ENCODE measurements at places on chromosomes 2 and 18.

GRCh38 chr2:73289304-73289703, 4.0 kb downstream of the EGR4 start:
- DNase-seq = no peak

GRCh38 chr2:187383043-187383800, 64.8 kb downstream of the CALCRL start:
- no peak for DNase-seq

- DNase-seq = no peak
These were observed 6.3 kb downstream of the MYOM1 start for GRCh38 chr18:3213300-3214059.

DNA sequence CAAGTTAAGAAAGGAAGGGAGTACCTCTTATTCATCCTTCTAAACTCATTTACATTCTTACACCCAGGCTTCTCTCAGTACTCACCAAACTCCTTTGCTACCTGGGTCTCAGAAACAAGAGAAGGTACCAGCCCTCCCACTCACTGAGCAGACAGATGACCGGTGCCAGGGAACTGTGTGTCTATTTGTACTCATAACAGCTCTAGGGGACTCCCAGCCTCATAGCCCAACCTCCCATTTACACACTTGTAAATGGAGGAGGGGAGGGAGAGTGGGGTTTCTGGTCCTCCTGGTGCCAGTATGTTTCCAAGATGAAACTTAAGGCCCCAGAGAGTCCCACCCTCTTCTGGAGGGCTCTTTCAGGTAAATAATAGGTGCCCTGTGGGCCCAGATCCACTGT, 42.8 kb upstream of the SIGLEC15 start:
- DNase-seq = no peak

GRCh38 chr2:118858485-118859156, 11.2 kb upstream of the EN1 start:
- DNase-seq = no peak

DNA sequence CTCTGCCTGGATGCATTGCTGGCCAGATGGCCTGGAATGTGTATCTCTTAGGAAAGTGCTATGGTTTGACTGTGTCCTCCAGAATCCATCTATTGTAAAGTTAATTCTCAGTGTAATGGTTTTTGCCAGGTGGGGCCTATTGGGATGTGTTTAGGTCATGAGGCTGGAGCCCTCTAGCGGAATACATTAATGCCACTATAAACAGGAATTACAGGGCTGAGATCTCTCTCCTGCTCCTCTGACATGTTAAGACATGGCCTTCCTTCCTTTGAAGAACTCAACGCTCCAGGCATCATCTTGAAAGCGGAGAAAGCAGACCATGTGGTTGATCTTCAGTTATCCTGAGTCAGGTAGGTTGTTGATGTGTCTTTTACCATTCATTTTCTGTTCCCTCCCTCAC, 276.4 kb downstream of the RPIA start:
- DNase-seq = no peak

GRCh38 chr18:24986666-24987302, 365.2 kb downstream of the ZNF521 start:
- no peak for DNase-seq

DNA sequence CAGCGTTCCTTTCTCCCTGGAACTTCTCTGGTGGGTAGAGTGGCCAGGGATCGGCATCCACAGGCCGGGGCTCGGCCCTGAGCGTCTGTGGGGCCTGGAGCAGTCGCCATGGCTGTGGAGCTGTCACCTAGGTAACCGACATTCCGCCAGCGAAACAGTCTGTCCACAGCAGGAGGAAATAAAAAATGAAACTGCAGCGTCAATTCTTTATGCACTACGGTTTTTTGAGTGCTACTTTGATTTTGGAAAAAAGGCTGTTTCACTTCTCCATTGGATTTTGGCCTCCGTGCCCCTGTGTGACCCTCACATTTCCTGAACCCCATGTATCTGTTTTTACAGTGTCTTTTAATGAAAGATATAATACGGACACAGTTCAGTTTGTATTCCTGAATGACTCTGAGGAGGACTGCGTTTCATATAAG, 163.4 kb downstream of the LDLRAD4 start:
- peak; percentile 75 for DNase-seq

DNA sequence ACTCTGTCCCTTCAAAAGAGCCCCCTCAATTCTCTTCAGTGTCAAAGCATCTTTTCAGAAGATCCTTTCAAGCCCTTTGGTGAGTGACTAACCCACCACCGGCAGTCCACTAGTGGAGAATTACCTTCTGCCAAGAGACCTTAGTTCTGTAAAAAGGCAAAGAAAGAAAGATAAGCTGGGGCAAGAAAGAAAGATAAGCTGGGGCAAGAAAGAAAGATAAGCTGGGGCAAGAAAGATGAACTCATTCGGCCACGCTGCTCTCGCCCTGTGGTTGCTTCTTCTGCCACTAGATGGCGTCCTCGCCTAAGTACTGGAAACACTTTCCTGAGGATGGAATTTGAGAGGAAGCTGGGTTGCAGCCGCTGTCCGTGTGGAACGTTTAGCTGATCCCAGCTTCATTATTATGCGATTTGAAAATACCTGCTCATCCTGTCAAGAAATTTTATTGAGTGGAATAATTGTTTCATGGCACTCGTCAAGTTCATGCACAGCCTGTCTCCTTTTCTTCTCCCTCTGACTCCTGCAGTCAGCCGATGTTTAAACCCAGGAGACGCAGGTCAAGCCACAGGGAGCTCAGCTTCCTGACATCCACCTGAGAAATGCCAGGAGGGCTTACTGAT, 17.3 kb upstream of the ANXA4 start:
- DNase-seq = no peak

GRCh38 chr18:48073211-48073930, 142.9 kb upstream of the SMAD2 start:
- no peak for DNase-seq

DNA sequence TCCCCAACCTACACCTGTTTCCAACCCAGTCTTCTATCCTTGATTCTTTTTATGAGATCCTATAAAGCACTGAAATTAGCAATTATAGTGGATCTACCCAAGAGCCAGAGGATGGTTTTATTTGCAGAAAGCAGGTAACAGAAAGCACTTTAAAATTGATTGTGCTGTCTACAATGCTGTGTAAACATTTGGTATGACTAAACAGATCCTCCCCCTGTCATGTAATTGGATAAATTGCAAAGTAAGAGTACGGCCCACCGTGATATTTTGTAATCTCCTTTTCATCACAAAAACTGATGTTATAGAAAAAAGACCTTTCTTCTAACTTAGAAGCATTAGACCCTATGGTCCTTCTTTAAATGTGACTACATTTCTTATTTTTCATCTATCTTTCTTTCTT, 11.3 kb upstream of the PPP3R1 start:
- no peak for DNase-seq

GRCh38 chr18:3216987-3217386, 2.8 kb downstream of the MYOM1 start:
- DNase-seq = no peak

DNA sequence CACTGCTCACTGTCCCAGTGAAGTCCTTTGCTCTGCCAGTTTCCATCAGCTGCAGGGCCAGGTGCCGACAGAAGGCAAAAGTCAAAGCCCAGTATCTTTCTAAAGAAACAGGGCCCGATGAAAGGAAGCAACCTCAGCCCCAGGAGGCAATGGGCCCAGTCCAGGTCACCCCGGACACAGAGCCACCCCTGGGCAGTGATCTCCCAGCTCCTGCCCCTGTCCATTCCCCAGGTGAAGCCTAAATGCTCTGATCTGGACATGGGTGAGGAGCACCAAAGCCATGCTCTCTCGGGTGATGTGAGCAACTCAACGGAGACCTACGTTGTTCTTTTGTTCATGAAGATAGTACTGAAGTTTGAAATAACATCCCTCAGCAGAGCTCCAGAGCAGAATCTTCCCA, 61.6 kb downstream of the HDAC4 start:
- no peak for DNase-seq

DNA sequence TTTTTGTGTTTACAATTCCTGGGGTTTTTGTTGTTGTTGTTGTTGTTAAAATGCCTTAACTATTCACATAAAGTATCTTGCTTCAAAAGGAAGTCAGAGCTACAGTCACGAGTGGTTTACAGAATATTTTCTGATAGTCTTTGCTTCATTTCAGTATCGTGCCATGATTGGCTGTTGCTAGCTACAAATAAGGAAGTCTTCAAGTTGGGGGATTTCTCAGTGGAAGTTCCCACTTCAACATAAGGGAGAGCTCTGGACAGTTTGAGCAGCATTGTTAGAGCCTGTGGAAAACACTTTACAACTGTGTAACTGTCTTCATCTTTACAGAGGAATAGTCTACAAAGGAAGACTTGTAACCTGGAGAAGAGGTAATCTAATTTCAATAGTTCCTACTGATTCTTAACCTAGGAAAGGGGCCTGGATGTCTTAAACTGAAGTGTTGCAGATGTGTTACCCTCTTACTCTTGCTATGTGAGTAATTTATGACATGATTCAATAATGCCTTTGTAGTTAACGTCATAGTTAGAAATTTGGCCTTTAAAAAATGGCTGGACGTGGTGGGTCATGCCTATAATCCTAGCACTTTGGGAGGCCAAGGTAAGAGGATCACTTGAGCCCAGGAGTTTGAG, 23.4 kb upstream of the TANK start:
- no peak for DNase-seq

DNA sequence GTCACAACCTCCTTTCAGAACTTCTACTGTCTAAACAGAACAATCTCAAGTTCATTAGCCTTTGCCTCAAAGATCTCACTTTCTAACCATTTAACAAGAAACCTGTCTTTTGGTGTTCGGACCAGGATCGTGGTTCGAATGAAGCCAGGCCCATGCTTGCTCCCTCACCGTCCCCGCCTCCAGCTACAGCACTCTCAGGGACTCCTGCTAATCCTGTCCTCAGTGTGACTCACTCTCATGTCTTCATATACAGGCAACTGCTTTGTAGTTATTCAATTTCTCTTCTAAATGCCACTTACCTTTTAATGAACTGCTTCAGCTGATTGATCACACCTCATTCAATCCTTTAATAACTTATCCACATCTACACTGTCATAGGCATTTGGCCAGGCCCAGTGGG, 15.8 kb downstream of the SERTAD2 start:
- DNase-seq = no peak

GRCh38 chr18:9086015-9086414, 16.5 kb upstream of the NDUFV2 start:
- DNase-seq = no peak

DNA sequence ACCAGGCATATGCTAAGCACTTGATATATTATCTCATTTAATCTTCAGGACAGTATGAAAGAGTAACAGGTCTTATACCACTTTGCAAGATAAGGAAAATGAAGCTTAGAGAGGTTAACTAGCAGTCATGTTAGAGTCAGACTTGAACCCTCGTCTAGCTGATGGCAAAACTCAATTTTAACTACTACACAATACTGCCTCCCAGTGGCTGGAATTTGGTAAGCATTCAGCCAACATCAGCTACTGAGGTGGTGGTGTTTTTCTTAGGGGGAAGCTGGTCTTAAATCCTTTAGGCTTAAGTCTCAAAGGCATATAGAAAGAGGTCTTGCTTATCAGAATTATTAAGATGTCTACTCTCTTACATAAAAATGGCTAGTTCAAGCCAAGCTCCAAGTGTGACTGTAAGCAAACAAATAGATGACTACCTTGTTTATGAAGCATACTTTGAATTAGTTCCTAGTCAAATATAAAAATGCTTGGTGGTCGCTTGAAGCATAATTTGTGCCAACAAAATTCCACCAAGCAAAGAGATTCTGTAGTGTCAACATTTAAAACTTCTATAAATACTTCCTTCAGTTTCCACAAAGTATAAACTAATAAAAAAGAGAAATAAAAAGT, 325.4 kb upstream of the FIGN start:
- no peak for DNase-seq

- no peak for DNase-seq
These were observed 70.2 kb downstream of the DLGAP1 start for GRCh38 chr18:4384932-4385331.

- DNase-seq = no peak
These were observed 30.3 kb downstream of the SPOPL start for GRCh38 chr2:138531913-138532312.

GRCh38 chr2:219512524-219513216, 1.6 kb upstream of the ASIC4 start:
- DNase-seq = no peak

DNA sequence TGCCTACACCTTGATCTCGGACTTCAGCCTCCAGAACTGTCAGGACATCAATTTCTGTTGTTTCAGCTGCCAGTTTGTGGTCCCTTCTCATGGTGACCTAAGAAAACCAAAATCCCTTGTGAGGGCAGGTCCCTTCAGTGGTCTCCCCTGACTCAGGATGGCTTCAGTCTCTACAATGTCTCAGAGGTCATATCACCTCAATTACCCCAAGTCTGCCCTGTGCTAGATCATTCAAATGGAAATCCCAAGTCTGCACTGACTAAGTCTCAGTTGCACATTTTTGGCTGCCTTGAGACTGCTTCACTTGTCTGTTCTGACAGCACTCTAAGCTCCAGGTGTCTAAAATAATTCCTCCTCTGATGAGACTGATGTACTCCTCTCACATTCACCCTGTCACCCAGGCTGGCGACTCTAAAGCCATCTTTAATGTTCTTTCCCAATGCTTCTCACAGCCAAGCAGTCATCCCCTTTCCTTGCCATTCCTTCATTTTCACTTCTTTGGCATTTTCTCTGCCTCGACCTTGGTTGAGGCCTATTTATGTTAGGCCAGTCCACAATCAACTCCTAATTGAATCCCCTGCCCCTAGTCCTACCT, 470.8 kb downstream of the DLGAP1 start:
- no peak for DNase-seq

DNA sequence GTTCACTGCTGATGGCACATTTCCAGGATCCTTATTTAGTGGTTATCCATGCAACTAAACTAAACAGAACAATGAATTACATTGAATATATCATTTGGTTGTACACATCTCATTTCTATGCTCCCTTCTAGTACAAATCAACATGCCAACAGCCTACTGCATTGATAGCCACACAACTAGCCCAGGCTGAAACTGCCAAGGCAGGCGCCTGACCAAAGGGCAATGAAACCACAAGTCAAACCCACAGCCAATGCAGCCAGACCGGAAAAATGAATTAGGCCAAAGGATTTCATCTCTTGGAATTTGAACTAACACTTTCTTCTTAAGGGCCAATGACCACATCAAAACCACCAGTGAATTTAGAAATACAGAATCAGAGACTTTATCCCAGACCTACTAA, 196.4 kb downstream of the NOL4 start:
- no peak for DNase-seq

DNA sequence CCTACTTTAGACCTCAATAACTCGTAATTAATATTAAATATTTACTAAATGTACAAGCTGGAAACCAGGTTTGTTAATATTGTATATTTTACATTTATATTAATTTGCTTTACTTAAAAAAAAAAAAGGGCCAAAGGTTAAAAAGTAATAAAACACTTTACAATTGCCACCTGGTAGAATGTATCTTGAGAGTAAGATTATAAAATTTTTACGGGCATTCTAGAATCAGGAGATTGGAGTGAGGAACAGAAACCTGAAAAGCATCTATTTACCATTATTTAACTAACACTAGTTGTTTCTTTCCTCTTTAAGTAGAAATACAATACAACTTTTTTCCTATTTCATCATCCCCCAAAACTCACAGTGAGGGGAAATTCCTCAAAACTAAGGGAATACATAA, 15.6 kb upstream of the STRN start:
- DNase-seq = no peak

- no peak for DNase-seq
These were observed 1.7 kb upstream of the ZNF532 start for GRCh38 chr18:58862851-58863538.

Measured in chondrocyte (in vitro differentiated cells).